NCI-H460 (cell line): ENCODE measurements at places on chromosomes 1 and 21.

DNA sequence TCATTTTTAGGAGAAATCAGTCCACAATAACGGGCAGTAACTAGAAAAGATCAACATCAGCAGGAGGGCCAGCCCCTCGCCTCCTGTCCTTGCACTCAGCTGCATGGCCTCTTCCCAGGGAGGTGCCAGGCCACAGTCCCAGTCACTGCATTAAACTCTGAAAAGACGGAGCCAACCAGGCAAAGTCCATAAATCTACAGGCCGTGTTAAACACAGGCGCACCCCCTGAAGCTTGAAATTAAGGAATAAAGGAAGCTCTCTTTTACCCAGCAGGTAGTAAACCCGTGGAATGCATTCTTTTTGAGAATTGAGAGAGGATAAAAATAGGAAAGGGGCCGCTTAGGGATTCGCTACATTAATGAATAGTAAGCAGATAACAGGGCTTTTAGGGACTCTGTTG is 18.4 kb downstream of the H6PD start:
- no peak for DNase-seq

- no peak for DNase-seq
These were observed 297.8 kb downstream of the BRINP3 start for GRCh38 chr1:190179817-190180216.

DNA sequence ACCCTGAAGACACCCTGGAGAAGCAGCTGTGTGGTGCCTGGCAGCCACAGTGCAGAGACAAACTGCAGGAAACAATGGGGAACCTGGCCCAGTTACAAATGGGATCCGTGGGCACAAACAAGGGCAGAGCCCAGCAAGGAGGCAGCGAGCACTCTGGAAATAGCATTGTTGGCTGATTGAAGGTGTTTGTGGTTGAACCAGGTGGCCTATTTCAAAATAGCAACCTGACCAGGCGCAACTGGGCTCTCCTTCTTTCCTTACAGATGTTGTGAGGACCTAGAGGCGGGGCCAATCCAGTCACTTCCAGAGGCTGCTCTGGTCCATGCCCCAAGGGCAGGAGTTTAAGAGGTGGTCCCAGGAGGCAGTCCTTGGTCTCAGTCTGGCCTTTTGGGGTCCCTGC is 21.7 kb upstream of the ZBTB21 start:
- DNase-seq: no peak

GRCh38 chr1:15371610-15372545 is 37.8 kb upstream of the EFHD2 start:
- DNase-seq: no peak

GRCh38 chr21:44834951-44835646 is 17.2 kb upstream of the SUMO3 start:
- no peak for DNase-seq

DNA sequence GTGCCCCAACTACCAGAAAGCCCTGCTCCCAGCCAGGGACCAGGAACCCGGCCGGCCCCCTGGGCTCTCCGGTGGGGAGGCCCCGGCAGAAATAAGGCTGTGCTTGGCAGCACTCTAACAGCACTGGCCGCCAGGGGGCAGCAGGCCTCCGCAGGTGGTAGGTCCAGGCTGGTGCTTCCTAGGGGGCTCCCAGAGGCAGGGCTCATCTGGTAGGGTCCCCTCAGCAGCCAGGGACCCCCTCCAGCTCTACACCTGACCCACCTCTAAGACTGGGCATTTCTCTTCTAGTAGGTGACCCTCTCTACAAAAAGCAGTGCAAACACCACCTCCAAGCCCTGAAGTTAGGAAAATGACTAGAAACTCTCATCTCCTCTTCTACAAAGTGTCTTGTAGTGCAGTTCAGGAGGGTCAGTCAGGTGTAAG is 85.6 kb downstream of the STUM start:
- peak; percentile 69 for DNase-seq

DNA sequence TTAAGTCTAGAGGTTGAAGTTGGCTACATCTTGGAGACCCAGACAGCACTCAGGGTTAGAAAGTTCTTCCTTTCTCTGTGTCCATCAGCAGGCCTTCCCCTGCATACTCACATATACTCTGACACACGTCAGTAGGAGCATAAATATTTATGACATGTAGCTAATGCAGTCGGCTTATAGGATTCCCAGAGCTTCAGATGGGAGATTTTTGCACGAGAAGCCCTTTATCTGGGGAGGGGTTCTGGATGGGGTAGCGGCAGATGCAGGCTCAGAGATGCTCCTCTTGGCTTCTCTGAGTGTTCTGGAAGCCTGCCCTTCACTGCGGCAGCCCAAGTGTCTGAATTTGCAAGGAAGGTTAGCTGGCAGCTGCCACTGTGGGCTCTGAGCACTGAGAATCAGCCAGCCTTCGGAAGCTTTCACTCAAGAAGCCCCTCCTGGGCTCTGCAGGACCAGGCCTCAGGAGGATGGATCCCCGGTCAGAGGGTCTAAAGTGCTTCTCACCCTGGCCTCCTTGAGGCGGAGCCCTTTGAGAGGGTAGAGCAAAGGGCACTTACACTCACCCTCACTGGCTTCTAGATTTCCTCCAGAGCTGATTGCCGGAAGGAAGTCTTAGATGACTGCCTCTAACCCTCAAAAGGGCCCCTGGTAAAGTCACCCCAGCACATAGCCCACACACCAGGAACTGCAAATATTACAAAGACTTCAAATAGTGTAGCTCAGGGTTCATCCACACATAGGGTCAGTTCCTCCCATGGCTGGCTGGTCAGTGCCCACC is 68.1 kb upstream of the NFASC start:
- DNase-seq: no peak

- DNase-seq: no peak
These were observed 7.9 kb downstream of the LHX4 start for GRCh38 chr1:180237869-180238476.

DNA sequence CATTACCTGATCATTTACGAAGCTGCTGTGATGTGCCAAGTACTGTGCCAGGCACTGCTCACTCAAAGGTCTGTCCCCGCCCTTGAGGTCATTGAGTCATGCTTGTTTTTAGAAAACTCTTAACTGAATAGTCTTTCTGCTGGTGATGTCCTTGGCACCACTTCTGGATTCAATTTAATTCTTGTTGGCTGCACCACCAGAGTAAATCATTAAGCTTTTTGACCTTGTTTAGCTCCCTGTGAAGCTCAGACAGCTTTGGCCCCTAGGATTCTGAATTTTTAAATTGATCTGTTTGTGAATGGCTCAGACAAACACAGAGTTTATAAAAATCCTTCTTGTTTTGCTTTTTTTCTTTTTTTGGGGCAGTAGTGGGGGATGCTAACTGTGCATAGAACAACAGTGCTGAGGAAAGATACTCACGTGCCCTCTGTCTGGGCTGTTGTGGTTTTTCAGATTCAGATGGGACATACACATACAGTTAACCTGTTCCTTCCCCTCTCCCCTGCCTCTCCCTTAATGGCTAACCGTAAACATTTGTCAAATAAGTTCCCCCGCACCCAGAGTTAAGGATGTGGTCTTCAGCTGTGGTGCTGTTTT is 67.6 kb downstream of the MTR start:
- no peak for DNase-seq

DNA sequence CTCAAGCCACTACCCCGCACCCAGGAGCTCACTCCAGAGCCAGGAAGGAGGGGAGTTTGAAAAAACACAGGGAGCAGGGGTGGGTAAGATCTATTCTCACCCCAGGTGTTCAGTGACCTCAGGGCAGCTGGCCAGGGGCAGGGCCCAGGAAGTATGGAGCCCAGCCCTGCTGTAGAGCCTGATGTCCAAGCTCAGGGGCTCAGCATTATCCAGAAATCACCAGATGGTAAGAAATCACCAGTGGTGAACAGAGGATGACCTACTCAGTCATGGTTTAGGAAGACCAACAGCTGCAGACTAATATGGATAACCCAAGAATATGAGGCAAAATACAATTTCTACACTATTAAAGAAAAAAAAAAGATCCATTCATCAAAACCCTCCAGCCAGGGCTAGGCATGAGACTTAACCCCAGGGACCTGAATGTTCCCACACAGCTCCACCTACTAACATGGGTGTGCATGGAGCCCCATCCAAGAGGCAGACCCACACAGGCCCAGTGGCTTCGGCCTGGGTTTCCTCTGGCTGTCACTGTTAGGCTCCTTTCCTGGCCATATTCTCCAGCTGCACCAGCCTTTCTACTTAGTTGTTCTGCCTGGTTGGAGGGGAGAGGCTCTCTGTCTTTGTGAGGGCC is 67.6 kb downstream of the KCNN3 start:
- no peak for DNase-seq

DNA sequence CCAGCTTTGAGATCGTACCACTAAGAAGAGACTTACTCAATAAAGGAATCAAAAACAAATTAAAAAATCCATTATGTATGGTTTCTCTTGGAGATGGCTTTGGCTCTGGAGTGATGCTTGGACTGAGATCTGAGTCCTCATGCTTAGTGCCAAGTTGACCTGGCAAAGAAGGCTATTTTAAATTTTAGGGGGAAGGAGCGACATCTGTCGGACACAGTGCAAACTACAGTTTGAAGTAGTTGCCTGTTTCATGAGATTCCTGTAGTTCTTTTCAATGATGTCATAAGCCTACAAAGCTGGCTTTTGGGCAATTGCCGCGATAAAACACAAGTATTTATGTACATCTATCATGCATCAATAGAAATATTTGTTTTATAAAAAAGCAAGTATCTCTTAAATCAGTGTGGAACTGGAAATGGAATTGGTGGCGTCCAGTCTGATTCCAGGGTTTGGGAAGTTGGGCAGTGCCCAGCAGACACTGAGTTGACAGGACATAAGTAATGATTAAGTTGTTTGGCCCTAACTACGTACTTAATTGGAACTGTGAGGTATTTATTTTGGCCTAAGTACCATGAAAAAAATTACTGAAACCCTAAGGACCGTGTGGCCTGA is 50.0 kb downstream of the TBCE start:
- DNase-seq: peak; percentile 72

- no peak for DNase-seq
These were observed 25.0 kb downstream of the MCOLN2 start for GRCh38 chr1:84971957-84972356.

GRCh38 chr1:221845650-221846371 is 103.9 kb upstream of the DUSP10 start:
- DNase-seq: peak; percentile 79

DNA sequence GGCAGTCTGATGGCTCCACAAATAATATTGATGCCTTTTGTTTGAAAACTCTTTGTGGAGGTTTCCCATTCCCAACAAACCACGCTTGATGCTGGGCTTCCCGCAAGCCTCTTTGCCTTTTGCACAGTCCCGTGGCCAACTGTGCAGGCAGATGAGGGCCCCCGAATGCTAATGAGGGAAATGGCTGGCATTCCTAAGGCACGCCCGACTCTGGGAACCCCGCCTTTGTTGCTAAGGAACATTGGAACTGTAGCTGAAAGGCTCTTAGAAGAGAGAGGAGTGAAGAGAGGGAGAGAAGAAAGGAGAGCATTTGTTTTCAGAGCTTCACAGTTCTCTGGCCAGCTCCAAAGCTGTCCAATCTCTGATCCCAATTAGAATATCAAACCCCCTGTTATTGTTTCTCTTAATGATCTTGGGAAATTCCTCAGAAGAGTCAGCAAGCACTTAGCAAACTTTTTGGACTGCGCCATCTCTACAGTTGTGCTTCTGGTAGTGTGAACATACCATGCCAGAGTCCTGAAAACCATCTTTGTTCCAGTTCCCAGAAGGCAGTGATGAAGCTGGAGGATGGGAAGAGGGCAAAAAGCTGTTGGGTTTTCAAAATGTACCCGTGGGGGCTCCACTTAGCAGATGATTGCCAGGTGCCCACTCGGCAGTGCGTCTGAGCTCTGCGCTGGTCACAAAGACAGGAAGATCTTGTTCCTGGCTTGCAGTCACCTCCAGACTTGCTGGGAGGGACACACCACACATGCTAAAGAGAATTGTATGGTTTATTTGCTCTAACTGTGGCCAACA is 60.1 kb upstream of the CYP2J2 start:
- DNase-seq: no peak

DNA sequence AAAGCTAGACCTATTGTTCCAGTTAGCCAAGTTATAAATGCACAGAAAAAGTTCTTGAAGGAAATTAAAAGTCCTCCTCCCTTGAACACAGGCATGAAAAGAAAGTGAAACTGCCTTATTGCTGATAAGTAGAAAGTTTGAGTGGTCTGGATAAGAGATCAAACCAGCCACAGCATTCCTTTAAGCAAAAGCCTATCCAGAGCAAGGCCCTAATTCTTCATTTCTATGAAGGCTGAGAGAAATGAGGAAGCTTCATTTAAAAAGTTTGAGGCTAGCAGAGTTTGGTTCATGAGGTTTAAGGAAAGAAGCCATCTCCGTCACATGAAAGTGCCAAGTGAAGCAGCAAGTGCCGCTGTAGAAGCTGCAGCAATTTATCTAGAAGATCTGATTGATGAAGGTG is 2.7 kb upstream of the SSX2IP start:
- DNase-seq: no peak

DNA sequence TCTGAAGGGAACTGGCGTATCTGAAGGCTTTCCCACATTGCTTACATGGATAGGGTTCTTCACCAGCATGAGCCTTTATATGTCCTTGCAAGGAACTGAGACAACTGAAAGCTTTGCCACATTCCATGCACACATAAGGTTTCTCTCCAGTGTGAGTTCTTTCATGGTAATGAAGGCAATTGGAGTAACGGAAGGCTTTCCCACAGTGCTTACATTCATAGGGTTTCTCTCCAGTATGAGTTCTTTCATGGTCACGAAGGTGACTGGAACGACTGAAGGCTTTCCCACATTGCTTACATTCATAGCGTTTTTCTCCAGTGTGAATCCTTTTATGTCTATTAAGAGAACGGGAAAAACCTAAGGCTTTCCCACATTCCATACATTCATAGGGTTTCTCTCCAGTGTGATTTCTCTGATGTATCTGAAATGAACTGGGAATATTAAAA is 15.0 kb downstream of the ZNF124 start:
- DNase-seq: no peak

DNA sequence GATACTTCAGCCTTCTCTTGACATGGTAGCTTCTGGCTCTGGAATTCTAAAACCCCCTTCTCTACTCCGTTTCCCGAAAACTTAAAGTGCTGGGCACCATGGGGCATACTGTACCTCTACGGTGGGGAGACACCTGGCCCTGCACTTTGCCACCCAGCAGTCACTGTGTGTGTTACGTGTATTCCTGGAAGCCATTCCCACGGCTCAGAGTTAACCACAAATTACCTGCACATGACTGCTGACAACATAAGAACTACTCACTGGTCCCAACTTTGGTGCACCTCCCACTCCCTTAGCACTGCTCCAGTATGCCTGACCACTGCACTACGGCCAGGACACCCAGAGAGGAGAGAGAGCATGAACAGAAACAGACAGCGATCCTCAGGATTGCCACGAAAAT is 29.4 kb upstream of the TMPRSS2 start:
- no peak for DNase-seq

DNA sequence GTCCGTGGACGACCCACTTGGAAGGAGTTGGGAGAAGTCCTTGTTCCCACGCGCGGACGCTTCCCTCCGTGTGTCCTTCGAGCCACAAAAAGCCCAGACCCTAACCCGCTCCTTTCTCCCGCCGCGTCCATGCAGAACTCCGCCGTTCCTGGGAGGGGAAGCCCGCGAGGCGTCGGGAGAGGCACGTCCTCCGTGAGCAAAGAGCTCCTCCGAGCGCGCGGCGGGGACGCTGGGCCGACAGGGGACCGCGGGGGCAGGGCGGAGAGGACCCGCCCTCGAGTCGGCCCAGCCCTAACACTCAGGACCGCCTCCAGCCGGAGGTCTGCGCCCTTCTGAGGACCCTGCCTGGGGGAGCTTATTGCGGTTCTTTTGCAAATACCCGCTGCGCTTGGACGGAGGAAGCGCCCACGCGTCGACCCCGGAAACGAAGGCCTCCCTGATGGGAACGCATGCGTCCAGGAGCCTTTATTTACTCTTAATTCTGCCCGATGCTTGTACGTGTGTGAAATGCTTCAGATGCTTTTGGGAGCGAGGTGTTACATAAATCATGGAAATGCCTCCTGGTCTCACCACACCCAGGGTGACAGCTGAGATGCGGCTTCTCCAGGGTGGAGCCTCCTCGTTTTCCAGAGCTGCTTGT is 32.4 kb downstream of the PRMT2 start:
- peak; percentile 65 for DNase-seq
